ENCODE measurements at places on chromosomes 5 and 9.
A peak's percentile ranks its signal among the peaks of the same experiment; 100 is the strongest.

DNA sequence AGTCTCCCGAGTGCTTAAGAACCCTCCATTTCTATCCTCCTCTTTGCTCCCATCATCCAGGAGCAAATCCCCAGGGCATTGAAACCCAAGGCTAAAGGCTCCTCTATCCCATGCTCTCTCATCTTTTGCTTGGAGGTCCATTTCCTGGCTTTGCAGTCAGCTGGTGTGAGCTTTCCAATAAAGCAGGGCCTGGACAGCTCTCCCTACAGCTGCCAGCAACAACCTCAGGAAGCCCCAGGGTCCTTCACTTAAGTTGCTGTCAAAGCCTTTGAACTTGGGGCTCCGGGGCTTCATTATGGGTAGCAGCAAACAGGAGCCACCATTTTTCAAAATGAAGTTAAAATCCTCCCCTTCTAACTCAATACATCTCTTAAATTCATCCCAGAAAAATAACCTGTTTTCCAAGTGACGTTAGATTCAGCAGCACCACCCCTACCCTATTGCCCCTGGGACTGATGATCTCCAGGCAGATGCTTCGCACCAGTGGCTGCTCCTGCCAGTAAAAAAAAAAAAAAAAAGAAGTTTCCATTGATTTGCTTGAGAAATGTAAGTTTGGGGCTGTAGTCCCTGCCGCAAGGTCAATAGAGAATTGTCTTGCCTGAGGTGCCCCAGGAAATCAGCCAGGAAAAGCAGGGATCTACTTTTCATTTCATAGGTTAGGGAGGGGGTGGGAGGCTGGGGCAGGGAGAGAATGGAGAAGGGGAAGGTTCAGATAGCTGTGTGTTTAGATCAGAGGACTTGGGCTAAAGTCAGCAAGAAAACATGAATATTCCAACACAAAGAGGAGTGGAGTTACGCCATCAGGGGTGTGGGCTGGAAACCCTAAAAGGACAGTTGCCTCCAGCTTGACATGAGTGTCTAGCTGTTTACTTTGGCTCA lies 83.8 kb upstream of the IL6ST start:
- no peak for DNase-seq

GRCh38 chr9:69158471-69158870 lies 15.6 kb upstream of the TJP2 start:
- DNase-seq: no peak

DNA sequence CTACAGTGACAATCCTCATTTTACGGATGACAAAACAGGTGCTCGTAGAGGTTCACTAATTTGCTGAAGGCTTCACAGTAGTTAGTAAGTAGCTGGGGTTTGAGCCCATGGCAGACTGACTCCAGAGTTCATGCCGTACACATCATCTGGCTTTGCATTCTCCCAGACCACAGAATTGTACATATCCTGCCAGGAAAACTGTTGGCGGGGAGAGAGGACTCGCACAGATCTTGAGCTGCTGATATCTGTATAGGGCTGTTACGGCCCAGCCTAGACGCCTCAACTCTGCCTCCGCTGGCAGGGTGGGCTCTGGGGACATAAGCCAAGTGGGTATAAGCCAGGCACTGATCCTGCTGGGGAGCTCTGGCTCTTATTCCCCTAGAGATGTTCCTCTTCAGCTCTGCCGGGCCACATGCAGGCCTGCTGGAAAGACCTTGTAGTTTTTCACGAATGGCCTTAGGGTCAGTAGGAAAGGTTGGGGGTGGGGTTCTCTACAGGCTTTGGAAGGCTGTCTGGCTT lies 16.3 kb downstream of the LARP1 start:
- no peak for DNase-seq

GRCh38 chr5:165457859-165458481 lies 1952.6 kb downstream of the MAT2B start:
- peak; percentile 46 for DNase-seq

DNA sequence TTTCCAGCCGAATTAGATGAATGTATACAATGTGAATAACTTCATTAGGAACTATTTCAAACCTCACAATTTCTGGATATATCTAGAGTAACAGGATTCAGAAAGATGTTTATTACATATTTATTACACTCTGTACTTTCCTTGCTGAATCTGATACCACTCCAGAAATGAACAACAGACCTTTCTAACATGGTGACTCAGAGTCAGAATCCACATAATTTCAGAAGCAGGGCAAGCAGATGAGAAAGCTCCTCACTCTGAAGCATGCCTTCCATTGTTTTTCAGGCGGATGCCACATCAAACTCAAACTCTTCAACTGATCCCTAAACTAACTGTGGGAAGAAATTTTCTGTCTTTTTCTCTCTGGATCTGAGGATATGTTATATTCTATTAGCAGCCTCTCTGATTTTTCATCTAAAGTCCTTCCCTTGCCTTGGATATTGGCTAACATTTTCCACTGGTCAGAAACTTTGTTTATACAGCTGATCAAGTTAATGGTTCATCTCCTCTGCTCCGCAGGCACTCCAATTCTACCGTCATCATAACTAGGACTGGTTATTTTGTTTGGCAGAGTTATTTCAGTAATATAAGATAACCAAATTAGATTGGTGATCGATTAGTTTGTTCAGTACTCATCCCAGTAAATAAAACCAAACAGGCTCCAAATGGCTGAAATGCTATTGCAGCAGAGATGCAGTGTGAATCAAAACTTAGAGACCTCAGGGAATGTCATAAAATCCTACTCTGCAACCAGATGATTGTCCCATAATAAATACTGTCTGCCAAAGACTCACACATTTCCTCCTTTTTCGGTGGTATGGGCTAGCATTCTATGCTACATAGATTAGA lies 556.0 kb downstream of the EBF1 start:
- DNase-seq: no peak

DNA sequence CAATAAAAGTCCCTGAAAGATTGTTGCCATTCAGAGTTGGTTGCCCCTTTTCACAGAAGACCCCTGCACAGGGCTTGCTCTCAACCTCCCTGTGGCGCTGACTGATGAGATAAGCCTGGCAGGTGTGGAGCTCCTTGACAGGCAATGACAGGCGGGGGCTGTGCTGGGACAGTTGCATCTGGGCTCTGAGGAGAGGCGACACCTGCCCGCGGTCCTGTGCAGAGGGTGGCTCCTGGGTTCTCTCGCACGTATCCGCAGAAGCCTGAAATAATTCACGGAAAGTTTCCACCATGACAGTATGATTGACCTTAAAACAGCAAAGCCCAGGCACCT lies 19.8 kb upstream of the EXOC3 start:
- DNase-seq: no peak

- DNase-seq: peak; percentile 90
Observed at GRCh38 chr5:168679515-168679920, 100.3 kb upstream of the PANK3 start.

DNA sequence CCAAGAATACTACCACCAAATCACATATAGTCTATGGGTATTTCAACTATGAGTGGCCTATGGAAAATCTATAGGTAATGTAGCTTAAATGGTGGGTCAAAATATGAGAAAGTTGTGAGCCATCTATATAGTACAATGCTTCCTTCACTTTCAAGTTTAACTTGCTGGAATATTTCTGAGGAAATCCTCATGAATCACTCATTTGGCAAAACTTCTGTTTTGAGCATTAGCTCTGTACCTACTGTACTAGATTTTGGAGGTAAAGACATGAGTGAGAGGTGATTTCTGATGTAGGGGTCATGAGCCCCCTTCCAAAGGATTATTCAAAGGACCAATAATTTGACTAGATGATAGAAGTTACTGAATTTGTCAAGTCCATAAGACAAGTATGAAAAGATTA lies 80.6 kb upstream of the DAB2 start:
- no peak for DNase-seq

DNA sequence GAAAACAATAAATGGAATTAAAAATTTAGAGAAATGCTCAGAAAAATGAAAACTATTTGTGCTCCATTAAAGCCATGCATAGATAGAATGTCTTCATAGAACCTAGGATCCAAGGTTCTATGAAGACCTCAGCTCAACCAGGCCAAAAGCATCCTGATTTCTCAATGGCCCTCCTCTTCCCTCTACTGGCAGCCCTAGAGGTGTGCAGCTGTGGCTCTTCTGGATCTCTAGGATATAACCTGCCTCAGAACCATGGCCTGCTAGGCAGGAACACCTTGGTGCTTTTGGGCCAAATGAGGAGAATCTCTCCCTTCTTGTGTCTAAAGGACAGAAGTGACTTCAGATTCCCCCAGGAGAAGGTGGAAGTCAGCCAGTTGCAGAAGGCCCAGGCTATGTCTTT lies 15.1 kb downstream of the IFNA1 start:
- peak; percentile 59 for DNase-seq

GRCh38 chr5:168372356-168372946 lies 81.0 kb downstream of the WWC1 start:
- no peak for DNase-seq

DNA sequence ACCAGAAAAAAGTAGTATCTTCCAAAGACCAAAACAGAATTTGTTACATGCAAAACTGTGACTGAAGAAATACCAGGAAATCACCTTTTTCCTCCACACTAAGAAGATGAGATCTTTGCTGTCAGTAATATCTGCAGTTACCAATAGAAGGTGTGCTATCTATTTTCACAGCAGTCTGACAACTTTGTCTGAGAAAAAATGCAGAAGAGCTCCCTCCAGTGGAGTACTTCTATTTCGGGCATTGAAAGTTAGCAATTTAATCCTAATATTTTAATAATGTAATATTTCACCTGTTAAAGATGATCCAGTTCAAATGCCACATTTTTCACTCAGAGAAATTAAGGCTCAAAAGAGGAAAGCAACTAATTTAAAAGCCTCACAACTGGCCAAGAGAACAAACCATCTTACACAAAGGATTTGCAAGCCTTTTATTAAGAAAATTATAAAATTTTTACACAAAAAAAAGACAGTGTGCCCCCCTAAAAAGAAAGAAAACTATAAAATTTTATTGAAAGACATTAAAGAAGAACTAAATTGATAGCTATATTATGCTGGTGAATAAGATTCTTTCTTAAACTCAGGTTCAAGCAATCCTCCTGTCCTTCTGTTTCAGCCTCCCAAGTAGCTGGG lies 50.6 kb downstream of the DEPDC1B start:
- peak; percentile 51 for DNase-seq

GRCh38 chr9:120642129-120642770 lies 62.3 kb upstream of the CDK5RAP2 start:
- no peak for DNase-seq

DNA sequence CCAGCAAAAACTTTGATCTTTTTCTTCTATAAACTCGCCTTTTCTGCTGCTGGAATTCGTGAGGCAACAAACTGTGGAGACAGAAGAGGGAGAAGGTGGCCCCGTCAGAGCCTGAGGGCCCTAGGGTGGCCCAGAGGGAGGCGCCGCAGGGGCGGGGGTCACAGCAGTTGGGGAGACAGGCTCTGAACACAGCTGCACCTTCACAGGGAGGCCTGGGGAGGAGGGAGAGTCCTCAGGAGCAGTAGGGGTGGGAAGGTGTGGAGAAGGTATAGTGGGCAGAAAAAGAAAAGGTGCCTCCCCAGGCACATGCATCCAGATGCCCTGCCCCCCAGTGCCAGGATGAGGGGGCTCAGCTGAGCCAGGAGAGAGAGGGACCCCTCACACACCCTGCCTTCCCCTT lies 15.1 kb downstream of the PHF19 start:
- DNase-seq: no peak

GRCh38 chr5:9094582-9094981 lies 451.3 kb downstream of the SEMA5A start:
- no peak for DNase-seq

DNA sequence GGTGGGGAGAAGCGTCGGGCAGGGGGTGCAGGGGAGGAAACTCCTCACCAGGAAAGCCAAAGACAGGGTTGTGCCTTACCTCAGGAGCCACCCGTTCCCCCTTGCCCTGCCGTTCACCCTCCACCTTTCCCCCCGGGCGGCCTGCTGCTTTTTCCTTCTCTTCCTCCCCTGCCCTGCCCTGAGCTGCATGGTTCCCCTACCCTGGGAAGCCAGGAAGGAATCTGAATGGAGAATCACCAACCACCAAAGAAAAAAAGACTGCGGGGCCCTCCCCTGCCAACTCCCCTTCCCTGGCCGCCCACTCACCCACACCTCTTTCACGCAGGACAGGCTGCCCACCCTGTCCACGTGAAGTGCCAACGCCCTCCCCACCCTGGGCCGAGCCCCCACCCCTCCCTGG lies 820 bp upstream of the NFX1 start:
- peak; percentile 5 for DNase-seq

- no peak for DNase-seq
Observed at GRCh38 chr9:82302968-82303655, 314.5 kb downstream of the SPATA31D1 start.

DNA sequence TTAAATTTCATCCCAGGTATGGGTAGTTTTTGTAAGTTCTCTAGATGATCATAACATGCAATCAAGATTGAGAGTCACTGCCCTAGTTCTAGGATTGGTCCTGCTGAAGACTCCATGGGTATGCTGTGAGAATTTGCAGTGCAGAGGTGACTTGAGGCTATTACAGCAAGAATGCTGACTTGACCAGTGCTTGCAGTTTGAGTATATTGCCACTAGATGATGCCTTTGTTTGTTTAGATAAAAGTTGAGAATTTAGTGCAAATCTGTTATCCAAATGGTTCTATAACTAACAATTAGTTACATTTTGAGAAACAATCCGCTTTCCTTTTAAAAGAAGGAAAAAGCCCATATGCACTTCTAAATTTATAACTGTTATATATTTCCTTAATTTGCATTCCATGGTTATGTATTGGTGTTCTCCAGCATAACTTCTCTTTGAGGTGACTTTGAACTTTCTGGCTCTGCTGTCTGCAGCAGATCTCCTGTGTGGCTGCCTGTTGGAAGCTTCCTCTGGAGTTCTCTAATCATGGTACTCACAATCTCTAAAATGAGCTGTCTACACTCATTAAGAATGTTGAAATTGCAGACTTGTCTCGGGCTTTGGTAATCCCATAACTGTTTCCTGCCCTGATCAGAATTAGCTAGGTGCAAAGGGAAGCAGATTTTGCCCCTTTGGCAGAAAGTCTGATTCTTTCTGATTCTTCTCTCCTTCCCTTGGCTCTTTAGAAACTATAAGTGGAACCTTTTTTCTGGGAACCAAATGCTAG lies 24.9 kb downstream of the MELK start:
- peak; percentile 41 for DNase-seq
